Stimulated activated CD8-positive, alpha-beta memory T cell treated with anti-CD3 and anti-CD28 coated beads, Interleukin-2, amount 100 ng/mL, for 1 hour (primary cell): ENCODE measurements at places on chromosomes 3 and 15.

DNA sequence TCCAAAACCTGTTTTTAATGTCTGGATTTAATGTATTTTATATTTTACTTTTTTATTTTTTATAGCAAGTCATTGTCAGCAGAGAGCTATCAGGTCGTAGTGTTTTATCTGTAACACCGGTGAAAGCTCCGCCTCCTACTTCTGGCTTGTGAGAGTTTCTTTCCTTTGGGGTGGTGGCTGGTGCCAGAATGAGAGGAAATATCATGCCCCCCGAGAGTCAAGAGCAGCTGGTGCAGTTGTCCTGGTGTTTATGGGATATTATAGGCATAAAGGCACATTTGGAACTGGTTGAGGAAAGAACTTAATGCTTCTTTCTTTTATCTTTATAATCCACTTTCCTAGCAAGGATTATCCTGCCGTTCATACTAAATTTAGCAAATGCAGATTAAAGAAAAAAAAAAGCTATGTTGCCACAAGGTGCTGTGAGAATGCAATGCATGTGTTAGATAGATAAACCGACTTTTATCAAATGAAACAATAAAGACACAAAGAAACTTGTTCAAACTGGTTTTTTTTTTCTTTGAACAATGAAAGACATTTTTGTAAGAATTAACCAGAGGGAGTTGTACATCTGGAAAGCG, 260.1 kb upstream of the PLSCR5 start:
- no peak for DNase-seq

DNA sequence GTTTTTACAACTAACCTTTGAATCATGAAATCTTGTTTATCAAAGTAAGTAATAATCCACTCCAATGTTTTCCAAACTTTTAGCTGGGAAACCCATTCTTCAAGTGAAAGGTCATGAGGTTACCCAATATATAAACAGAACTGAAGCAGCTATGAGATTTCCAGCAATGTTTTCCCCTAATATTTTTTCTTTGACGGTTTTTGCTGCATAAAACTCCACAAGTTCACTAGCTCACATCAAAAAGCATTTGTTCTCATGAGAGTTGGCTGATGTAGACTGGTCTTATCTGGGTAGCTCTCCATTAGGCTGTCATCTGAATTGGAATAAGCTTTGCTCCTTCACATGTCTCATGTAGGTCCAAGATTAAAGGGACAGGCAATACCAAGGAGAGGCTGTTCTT, 241.2 kb upstream of the LRRC3B start:
- DNase-seq = no peak

DNA sequence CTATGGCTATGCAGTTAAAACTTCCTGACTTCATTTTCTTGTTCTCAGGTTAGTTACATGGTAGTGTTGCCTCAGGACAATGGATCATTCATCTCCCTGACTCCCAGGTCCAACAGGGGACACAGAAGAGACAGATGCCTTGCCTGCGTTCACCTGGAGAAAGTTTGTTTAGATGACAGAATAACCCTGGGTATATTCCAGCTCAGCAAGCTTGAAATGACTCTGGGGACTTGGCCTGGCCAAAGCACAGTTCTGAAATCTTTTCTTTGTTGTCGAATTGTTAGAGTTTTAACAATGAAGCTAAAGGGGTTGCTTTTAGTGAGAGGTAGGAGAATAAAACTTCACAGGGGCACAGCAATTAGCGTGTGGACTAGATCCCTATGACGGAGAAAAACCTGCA, 206.1 kb downstream of the PDZRN3 start:
- no peak for DNase-seq

GRCh38 chr15:62291262-62291661, 126.2 kb upstream of the C2CD4B start:
- no peak for DNase-seq

DNA sequence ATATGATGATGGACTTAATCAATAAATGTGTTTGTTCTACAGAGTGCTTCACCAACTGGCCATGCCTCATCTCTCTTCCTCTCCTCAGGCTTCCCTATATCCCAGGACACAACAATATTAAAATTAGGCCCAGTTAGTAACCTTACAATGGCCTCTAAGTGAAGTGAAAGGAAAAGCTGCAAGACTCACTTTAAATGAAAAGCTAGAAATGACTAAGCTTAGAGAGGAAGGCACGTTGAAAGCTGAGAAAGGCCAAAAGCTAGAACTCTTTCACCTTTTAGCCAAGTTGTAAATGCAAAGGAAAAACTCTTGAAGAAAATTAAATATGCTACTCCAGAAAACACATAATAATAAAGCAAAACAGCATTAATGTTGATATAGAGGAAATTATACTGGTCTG, 1010.3 kb downstream of the NAALADL2 start:
- DNase-seq = no peak

DNA sequence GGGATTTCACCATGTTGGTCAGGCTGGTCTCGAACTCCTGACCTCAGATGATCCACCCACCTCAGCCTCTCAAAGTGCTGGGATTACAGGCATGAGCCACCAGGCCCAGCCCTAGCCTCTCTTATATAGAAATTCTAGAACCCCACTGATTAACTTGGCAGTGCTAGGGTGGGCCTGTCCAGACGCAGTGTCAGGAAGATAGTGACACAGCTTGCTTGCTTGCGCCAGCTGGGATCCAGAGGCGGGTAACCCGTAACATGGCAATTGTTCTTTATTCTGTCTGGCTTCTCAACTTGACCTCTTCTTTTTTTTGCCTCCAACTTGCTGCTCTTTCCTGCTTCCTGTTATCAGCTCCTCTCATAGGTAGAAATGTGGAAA, 16.2 kb downstream of the CEP19 start:
- no peak for DNase-seq

GRCh38 chr3:139970526-139970925, 35.5 kb downstream of the CLSTN2 start:
- DNase-seq = no peak

- no peak for DNase-seq
Observed at GRCh38 chr15:77025083-77025901, 30.4 kb downstream of the PSTPIP1 start.

GRCh38 chr3:156728267-156728985, 54.0 kb downstream of the TIPARP start:
- no peak for DNase-seq

DNA sequence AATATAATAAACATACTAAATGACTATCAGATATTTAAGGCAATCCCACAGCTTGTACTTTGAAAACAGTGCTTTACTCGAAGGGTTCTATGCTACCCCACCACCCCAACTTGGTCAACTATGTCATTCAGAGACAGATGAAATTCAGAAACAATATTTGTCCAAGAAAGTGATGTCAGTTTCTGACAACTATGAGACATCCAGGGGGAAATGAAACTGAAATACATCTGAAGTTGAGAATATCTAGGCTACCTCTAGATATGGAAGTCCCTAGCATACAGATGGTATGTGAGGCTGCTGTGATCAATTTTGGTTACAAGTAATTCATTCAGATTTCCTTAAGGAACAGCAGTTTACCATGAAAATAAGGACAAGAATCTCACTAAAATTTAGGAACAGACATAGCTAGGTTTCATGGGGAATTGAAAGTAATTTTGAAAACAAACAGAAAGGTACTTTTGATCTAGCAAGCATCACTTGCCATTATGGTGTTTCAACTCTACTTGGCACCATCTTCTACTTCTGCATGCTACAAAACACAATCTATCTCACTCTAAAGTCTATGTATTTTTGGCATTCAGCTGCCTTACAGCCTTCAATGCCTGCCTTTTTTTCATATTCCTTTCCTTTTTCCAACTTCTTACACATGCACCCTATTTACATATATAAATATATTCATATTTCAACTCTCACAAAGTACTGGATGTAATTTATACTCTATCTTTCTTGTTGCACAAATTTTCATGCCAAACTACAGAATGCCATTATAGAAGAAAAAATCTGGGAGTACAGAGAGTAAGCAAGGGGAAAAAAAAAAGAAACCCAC, 21.7 kb downstream of the ATG3 start:
- DNase-seq = no peak

DNA sequence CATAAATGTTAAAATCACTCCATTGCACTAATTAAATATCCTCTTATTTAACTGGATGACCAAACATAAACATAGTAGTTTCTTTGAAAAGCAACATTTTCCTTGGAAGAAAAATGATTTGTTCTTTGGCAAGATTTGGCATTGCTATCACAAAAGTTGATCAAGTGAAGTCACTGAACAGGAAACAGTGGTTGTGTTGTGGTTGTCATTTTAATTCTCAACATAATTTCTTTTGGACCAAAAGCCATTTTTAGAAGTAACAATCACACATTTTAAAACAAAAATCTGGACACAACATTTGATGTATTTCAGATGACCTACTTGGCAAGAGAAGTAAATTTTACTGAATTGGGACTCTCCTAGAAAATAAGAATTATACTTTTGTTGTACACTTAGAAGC, 872.3 kb downstream of the ROBO1 start:
- DNase-seq = no peak

GRCh38 chr15:35555244-35555643, 9.3 kb upstream of the DPH6 start:
- DNase-seq = no peak
